ENCODE measurements at places on chromosomes 13 and 19.

DNA sequence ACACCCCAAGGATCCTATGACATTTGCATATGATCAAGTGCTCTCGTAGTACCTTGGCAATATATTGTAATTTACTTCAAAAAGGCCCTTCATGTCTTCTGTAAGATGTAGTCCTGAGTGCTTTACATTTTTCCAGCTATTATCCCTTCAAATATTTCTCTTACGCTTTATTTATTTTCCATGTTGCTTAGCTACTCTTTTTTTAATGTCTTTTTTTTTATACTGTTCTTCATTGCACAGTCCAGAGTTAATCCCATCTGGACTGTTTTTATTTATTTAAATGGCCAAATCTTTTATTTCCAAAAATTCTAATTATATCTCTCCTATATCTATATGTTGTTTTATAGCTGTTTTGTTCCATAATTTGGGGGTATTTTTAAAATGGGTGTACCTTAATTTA, 371.3 kb downstream of the SLC7A1 start:
- DNase-seq, result no peak

DNA sequence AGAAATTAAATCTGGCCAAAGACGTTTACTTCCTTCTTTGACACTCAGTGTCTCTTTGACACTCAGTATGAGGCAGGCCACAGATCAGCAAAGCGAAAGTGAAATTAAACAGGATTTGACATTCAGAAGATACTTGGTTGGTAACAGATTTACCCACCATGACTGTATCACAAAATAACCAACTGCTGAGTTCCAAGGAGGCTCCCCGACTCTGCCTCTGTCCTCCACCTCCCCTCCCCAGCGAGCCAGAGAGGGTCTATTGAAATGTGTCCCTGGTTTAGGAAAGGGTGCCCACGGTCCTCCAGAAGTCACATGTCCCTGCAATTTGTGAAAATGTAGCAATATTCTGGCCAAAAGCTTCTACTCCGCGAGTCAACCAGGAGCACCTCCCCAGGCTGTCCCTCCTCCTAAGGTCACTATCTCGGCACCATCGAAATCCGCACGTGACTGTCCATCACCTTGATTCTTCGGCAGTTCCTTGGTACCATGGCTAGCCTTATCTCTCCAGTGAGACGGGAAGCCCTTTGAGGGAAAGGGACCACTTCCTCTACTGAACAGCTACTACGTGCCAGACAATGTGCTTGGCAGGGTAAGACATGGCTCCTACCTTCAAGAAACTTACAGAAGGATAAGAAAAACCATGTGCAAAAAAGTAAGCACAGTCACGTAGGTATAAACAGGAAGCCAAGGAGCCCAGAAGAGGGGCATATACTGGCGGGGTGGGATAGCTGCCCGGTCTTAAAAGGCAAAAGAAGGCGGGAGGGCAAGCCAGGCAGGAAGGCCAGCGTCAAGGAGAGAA, 1.5 kb downstream of the N4BP2L1 start:
- no peak for DNase-seq

DNA sequence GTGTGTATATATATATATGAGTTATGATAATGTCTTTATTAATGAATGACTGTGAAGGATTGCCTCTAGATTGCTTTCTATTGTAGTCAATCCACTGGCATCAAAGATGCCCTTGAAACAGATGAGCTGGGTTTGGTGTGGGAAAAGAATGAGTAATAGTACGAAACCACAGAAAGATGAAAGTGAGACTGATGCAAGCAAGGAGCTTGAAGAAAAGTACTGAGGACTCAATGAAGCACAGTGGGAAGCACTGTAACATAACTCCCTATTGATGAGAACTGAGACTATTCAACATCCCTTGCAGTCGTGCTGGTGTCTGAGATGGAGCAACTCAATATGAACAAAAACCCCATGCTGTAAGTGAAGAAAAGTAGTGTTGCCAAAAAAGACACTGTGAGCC, 1794.2 kb downstream of the SLITRK5 start:
- DNase-seq, result no peak

DNA sequence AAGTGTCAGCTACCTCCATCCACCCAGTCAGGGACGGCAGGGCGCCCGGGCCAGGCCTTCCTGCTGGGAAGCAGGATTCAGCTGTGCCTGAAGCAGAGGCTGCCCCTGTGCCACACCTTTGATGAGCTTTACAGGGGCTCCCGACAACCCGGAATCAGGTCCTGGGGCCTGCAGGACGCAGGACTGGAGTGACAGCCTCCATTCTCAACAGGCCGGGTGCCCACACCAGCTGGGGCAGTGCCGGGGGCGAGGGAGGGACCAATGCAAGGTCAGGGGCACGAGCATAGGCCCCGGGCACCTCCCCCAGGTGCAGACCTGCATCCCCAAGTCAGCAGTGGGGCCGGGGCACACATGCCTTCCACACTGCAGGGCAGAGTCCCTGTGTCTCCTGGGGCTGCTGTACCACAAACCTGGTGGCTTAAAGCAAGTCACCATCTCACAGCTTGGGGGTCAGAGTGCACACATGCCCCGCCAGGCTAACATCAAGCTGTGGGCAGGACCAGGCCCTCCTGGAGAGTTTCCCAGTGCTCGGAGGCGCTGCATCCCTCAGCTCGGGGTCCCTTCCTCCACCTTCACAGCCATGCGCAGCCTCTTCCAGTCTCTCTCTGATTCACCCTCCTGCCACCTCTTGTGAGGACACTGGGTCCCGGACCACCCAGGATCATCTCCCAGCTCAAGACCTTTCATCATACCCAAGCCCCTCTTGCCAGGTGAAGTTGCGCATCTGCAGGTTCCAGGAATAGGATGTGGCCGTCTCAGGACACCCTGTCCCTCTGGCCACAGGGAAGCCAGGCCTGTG, 13.4 kb downstream of the UBXN6 start:
- DNase-seq, result no peak

DNA sequence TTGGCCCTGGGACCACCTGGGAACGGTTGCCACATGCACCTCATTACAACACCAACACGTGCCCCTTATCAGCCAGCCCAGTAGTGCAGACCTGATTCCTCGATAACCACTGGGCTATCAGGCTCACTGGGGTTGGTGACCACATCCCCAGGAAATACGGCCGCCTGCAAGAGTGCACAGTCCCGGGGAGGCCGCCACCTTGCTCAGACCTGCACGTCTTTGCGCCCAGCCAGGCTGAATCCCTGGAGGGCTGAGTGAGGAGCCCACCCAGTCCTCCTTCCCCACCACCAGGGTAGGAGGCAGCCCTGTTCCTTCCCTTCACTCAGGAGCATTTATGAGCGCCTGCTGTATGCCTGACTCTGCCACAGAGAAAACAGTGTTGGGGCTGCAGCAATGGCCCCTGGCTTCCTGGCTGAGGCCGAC, 67.8 kb downstream of the CEBPG start:
- DNase-seq, result no peak

DNA sequence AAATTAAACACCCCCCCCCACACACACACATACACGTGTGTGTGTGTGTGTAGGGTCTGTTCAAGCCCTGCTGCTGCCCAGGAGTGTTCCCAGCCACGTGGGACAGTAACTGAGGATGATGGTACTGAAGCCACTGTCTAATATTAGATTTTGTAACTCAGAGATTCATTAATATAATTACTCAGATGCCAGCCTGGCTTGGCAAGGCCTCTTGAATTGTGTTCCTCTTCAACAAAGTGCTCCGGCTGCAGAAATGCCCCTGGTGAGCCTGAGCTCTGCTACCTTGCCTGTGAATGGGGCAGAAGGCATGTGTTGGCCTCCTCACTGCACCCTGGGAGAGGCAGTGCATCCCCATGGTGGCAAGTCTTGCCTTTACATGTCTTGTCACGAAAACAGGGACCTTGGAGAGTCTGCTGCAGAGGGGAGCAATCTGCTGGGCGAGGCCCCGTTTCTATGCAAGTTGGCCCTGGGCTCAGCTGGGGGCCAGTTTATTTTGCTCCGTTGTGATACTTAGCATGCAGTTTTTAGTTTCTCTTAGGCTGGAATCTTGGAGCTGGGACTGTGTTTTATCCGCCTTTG, 44.0 kb downstream of the NFIX start:
- no peak for DNase-seq

- no peak for DNase-seq
Observed at GRCh38 chr13:106349080-106349931, 186.2 kb downstream of the EFNB2 start.

- no peak for DNase-seq
Observed at GRCh38 chr19:45881909-45882528, 3.9 kb downstream of the IRF2BP1 start.

DNA sequence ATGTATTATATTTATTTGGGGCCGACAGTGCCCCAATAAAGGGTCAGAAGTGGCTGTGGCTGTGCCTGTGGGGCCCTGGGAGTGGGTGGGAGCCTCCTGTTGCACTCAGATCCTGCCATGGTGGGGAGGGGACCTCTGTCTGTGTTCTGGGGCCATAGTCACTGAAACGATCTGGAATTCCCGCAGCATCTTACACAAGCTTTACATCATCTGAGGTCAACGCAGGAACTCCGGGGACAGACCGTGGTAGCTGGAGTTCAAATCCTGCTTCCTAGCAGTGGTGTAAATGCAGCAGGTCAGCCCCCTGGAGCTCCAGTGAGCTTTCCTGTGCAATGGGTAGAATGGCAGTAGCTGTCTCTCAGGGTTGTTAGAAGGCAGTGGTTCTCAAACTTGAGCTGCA, 3.9 kb upstream of the SCN1B start:
- no peak for DNase-seq

- DNase-seq, result no peak
Observed at GRCh38 chr13:75825161-75825560, 189.0 kb downstream of the LMO7 start.

GRCh38 chr13:26614721-26615120, 57.2 kb downstream of the WASF3 start:
- no peak for DNase-seq

- no peak for DNase-seq
Observed at GRCh38 chr13:24212674-24213073, 52.2 kb downstream of the SPATA13 start.

DNA sequence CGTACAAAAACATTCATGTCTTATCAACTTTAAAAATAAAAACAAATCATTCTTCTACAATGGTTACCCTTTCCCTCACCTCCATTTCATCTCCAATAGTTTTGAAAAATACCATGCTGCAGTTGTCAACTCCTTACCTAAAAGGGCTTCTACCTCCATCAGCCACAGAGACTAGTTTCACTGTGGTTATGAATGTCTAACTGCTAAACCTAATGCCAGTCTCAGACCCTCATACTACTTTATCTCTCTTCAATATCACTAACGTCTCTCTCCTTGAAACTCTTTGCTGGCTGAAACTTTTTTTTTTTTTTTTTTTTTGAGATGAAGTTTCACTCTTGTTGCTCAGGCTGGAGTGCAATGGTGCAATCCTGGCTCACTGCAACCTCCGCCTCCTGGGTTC, 27.1 kb downstream of the LNX2 start:
- DNase-seq, result no peak

- DNase-seq, result no peak
Observed at GRCh38 chr13:98533912-98534311, 43.0 kb downstream of the STK24 start.

- no peak for DNase-seq
Observed at GRCh38 chr19:33447336-33448158, 74.0 kb downstream of the CEBPG start.

- no peak for DNase-seq
Observed at GRCh38 chr19:53657330-53657729, 25.5 kb downstream of the DPRX start.

DNA sequence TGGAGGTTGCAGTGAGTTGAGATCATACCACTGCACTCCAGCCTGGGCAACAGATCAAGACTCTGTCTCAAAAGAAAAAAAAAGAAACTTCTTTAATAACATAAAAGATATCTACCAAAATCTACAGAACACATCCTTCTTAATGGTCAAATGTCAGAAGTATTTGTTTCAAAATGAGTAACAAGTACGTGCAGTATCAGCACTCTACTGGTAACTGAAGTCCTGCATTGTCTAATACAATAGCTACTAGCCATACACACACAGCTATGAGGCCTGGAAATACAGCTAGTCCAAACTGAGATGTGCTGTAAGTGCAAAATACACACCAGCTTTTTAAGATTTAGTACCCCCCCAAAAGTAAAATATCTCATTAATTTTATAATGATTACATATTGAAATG, 88.1 kb downstream of the TSC22D1 start:
- DNase-seq, result no peak

DNA sequence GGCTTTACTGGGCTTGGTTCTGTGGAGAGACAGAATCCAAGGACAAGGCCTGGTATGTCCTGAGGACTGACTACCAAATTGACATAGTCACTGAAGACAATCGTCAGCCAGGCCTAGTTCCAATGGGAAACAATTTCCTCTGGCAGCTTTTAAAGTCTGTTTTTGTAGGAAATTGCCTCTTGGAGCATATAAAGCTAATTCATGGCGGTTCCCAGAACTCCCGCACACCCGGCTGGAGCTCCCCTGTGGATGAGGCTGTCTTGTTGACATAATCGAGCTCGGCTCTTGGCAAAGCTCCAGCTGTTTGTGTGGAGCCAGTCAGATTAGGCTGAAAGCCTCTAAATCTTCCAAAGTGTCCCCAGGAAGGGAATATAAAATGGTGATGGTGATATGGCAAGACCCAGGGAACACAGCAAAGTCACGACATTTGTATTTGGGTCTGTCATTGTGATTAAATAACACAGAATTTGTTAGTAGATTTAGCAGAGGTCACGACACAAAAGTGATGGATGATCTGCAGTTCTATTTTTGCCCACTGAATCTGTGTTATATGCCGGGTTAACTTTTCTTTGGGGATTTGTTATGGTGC, 395.0 kb downstream of the PCDH9 start:
- no peak for DNase-seq

- DNase-seq, result no peak
Observed at GRCh38 chr13:110244071-110244830, 62.7 kb downstream of the COL4A1 start.

DNA sequence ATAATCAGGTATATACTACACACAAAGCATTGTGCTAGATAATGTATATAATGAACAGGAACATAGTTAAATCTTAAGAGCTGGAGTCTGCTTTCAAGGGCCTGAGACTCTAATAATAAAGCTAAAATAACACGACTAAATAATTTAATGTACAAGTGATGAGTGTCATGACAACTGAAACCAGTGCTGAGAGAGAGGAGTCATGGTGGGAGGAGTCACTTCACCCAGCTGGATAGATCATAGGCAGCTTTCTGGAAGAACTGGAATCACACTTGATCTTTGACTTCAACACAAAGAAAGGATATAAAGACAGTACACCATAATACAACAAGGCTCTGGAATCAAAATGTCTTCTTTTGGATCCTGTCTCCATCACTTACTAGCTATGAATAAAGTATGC, 7.1 kb downstream of the RBM26 start:
- DNase-seq, result no peak

Measured in activated naive CD8-positive, alpha-beta T cell treated with anti-CD3 and anti-CD28 coated beads, Interleukin-2, amount 50 U/mL, for 16 hours (primary cell).